ENCODE measurements at places on chromosomes 7 and 10.

- DNase-seq = peak; percentile 87
Observed at GRCh38 chr7:134174795-134175261, 47.7 kb downstream of the LRGUK start.

DNA sequence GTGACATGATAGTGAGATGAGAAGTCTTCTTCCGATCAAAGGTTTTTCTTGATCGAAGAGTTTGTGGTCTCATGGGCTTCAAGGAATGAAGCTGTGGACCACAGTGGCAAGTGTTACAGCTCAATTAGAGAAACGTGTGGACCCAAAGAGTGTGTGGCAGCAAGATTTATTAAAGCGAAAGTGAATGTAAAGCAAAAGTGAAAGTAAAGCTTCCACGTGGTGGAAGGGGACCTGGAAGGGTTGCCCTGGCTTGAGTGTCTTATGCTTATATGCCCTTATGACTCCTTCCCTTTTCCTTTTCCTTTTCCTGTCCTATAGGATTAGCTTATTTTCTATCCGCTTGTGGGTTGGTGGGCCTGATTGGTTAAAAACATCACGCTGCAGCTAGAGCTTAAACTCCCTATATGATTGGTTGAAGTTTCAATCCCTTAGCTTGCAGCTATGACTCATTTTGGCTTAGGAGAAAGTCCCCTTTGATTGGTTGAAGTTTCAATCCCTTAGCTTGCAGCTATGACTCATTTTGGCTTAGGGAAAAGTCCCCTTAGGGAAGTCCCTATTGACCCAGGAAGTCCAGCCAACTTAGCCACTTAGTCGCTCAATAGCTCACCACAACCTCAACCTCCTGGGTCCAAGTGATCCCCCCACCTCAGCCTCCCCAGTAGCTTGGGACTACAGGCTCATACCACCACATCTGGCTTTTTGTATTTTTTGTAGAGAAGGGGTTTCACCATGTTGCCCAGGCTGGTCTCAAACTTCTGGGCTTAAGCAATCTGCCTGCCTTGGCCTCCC lies 34.7 kb downstream of the MRPS24 start:
- peak; percentile 84 for DNase-seq

DNA sequence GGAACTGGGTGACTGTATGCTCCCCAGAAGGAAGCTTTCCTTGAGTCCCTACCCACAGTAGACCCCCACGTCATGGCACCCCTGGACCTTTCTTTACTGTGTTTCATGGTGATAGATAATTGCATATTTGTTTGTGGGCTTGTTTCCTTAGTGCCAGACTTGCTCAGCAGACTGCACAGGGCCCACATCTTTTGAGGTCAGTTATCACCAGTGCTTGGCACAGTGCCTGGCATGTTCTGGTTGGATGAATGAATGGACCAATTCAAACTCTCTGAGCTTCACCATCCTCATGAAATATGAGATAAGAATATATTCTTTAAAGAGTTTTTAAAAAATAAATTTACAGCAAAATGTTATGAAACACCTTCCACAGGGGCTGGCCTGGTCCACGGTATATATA lies 78.4 kb upstream of the EMX2 start:
- DNase-seq = no peak

- no peak for DNase-seq
Observed at GRCh38 chr7:68440866-68441265, 1157.4 kb upstream of the AUTS2 start.

GRCh38 chr10:44263771-44264170 lies 121.1 kb downstream of the CXCL12 start:
- DNase-seq = no peak

DNA sequence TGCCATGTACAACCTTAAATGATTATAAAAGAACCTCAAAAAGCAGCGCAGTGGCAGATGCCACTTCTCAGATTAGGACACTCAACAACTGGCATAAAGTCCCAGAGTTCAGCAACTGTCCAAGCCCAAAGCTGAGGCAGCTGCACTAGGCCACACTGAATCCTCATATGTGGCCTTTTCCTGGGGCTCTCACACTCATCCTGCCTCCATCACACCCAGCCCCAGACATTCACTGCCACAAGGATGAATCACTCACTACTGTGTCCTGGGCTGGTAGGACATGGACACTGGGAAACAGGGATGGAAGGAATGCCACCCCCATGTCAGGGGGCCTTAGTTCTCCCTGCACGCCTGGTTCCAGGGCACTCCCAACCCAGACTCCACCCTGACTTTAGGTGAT lies 547.7 kb downstream of the TNS3 start:
- no peak for DNase-seq

DNA sequence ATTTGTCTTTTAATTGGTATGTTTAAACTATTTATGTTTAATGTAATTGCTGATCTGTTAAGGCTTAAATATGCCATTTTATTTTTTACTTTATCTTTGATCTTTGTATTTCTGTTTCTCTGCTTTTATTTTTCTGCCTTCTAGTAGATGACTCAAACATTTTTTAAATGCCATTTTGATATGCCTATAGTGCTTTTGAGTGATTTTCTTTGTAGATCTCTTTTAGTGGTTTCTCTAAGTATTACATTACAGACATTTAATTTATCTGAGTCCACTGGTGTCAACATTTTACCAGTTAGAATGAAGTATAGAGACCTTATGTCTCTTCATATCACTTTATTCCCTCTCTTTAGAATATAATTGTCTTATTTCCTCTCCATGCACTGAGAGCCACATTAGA lies 32.7 kb downstream of the IL6 start:
- no peak for DNase-seq

DNA sequence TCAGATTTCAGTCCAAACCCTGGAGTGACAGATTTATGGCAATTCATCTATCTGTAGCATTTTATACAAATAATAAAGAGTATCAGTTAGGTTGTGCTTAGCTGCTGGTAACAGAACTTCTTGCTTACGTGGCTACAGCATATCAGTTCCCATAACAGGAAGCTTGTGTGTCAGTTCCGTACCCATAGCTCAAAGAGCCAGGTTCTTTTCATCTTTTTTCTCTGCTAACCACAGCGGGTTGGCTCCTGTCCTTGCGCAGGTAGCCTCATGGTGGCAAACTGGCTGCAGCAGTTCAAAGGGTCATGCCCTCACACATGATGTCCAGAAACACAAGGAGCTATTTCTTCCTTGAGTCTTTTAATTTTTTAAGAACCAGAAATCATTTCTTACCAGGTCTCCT lies 1041.8 kb downstream of the GATA3 start:
- DNase-seq = no peak

DNA sequence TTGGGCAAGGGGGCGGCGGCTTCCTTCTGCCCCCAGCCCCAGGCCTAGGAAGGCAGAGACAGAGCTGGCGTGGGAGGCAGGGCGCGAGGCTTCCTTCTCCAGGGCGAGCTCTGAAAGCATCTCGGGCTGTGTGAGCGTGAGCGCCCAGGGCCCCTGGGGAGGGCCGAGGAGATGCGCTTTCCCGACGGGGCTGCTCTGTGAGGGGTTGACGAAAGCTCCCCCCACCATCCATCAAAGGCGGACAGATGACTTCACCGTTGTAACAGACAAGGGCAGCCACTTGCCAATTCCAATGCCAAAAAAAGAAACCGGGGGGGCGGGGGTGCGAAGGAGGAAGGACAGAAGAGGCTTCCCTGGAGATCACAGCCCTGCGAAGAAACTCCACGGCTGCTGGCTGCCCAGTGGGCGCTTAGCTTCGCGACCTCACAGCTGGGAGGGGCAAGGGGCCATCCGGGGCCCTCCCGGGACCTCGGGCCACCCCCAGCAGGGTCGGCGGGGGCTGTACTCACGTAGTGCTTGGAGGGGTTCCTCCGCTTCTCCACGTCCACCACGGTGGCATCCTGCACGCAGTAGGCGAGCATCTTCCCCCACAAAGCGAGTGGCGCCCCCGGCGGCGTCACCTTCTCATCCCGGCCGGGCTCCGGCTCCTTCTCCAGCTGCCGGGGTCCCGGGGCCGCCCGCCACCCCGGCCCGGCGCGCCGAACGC lies 537 bp downstream of the SH3PXD2A start:
- DNase-seq = no peak

- peak; percentile 65 for DNase-seq
Observed at GRCh38 chr10:93208717-93209464, 135.2 kb downstream of the CYP26A1 start.

GRCh38 chr7:146235195-146235594 lies 118.6 kb downstream of the CNTNAP2 start:
- DNase-seq = no peak

- DNase-seq = no peak
Observed at GRCh38 chr10:102140218-102140617, 7.4 kb downstream of the PPRC1 start.

GRCh38 chr10:106439366-106439765 lies 725.1 kb downstream of the SORCS1 start:
- DNase-seq = no peak

DNA sequence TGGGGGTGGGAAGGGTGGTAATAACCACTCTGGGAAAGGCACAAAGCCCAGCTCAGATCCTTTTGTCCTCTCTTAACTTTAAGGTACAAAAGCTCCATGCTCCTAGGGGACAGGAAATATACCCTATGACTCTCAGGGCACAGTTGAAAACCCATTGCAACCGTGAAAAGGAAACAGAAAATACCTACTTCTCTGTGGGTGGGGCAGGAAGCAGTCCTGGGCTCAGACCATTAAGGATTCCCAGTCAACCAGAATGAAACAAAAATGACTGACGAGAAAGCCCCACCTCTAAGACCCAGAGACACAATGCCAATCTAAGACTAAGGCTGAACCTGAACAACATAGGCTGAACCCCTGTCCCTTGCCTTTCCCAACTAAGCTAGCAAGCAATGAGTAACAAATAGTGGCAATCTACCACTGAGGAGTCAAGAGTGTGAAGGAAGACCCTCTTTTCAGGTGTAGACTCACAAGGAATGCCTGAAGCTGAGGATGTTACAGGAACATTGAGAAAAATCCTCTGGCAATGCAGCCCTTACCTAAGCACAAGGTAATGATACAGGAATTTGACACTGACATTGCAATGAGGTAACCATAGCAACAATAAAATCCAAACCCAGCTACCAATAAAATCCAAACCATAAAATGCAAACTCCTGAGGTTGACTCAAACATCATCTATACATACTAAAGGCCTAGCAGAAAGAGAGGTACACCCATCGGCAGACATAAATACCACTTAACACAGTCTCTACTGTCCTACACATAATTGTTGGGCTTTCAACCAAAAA lies 380.1 kb downstream of the HPSE2 start:
- no peak for DNase-seq

DNA sequence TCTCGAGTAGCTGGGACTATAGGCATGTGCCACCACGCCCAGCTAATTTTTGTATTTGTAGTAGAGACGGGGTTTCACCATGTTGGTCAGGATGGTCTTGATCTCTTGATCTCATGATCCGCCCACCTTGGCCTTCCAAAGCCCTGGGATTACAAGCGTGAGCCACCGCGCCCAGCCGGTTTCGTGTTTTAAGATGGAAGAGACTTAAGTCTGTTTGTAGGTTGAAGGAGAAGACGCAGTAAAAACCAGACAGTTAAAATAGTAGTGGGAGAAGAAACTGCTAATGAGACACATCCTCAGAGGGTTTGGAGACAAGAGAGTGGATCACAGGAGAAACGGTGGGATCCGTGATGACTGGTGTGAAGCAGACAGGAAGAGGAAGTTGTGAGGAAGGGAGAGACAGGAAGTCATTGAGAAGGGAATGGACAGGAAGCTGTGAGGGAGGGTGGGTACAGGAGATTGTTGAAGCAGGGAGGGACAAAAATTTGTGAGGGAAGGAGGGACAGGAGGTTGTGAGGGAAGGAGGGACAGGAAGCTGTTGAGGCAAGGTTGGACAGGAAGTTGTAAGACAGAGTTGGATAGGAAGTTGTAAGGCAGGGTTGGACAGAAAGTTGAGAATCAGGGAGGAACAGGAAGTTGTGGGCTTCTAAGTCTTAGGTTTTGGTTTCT lies 115.5 kb downstream of the WDFY4 start:
- DNase-seq = peak; percentile 82

DNA sequence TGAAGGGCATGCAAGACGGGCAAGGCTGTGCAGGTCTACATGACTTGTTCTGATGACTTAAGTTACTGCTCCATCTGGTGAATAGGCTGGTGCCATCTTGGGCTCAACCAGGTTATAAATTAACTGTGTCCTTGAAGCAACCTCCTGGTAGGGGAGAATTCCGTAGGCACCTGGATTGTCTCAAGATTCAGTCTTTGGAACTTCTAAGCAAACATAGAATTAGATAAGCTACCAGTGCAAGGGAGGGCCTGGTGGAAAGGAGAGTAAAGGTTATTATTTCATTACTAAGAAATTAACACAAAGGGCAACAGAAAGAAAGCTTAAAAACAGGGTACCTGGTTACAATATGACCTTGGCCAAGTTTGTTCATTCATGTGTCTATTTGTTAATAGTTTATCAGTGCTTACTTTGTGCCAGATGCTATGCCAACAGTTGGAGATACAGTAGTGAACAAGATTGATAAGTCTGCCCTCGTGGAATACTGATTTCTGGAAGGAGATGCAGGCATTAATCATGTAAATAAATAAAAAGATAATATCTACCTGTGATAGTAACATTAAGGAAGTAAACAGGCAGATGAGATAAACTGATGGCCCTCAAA lies 107.0 kb upstream of the PALS2 start:
- no peak for DNase-seq

- DNase-seq = no peak
Observed at GRCh38 chr7:120793213-120793936, 64.6 kb downstream of the TSPAN12 start.

GRCh38 chr10:62048470-62048869 lies 147.0 kb downstream of the ARID5B start:
- no peak for DNase-seq

- DNase-seq = no peak
Observed at GRCh38 chr7:144822223-144822622, 13.6 kb downstream of the TPK1 start.

- no peak for DNase-seq
Observed at GRCh38 chr10:77231884-77232610, 405.6 kb downstream of the KCNMA1 start.

GRCh38 chr7:75776295-75776971 lies 4.4 kb upstream of the CCL26 start:
- DNase-seq = no peak

- no peak for DNase-seq
Observed at GRCh38 chr10:119235356-119235755, 28.0 kb downstream of the GRK5 start.

DNA sequence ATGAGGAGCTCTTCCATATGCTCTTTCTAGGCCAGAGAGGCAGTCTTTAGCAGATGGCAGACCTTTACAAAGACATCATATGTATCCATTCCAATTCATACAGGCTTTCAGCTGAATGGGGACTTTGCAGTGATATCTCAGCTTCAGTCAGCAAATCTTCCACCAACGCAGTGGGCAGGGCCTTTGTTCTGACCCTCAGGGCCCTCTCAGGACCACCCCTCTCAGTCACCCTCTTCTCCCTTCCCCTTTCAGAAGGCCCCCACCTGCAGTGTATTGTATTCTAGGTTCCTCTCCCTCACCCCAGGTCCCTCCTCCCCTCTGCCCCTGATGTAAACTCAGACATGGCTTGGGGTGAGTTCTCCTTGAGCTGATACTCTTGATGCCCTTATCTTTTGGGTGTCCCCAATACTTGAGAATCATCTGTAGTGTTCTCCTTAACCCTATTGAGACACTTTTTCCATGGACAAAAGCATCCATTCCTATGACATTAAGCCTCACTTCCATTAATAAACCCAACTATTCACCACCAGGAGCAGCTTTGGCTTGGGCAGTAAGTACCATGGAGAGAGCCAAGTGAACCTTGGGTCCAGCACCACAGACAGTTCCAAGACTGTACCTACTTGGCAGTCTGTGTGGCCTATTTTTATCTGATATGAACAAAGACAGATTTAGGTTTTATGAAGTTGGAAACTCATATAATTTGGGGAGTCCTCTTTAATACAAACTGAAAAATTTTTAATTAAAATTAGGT lies 62.7 kb downstream of the ADCYAP1R1 start:
- DNase-seq = peak; percentile 3
